ENCODE measurements at places on chromosomes 1 and 21.

- no peak for DNase-seq
These were observed 84.5 kb upstream of the ADGRL4 start for GRCh38 chr1:79090985-79091384.

- no peak for DNase-seq
These were observed 260.2 kb upstream of the RUNX1 start for GRCh38 chr21:35309316-35309715.

GRCh38 chr1:74423471-74423870 is 88.9 kb downstream of the LRRC53 start:
- no peak for DNase-seq

DNA sequence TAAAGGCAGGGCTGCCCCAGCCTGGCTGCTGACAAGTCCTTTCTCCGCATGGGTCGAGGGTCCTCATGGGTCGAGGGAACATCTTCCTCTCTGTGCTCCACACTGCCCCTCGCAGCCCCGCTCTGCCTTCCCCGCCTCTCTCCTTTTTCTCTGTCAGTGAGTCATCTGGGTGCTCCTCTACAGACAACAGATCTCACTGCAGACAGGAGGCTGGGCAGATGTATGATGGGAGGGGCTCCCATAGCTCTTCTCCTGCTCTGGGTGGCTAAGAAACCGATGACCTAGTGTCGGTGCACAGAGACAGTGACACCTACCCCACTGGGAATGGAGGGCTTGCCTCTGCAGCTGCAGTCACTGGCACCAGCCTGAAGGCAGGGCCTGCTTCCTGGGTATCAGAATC is 5.5 kb downstream of the KCNA10 start:
- DNase-seq: no peak

- no peak for DNase-seq
These were observed 7.6 kb upstream of the PIK3C2B start for GRCh38 chr1:204502241-204502640.

All from neural progenitor cell (in vitro differentiated cells).